Brain (organoid and tissue), 16 donors: ENCODE measurements at places on chromosomes 2 and 18.
A peak's percentile ranks its signal among the peaks of the same experiment; 100 is the strongest.

GRCh38 chr2:121492409-121492808 is 38.3 kb upstream of the RNU4ATAC start:
- no peak for DNase-seq

GRCh38 chr2:43224571-43225092 is 1.8 kb downstream of the ZFP36L2 start:
- DNase-seq = no peak

- DNase-seq = no peak
These were observed 15.6 kb downstream of the APLF start for GRCh38 chr2:68483011-68483410.

DNA sequence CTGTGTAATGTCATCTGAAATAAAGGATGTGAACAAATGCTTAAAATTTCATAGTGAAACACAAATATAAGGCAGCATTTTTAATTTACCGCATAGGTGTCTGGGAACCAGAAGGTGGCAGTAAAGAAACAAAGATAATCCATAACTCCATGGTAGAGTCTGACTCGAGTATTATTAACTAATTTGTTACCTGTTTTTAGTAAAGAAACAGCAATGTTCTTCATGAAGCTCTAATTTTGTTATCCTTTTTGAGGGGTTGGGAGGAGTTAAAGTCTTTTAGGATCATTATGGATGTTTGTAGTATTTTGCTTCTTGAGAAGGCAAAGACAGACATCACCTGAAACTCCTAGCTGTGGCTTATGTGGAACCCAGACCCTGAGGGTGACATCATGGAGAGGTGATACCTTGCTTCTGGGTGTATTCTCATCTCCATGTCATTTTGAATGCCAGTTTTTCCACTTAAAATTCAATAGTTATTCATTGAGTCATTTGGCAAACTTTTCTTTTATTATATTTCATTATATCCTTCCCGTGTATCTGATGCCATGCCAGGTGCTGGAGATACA is 286.2 kb upstream of the EPAS1 start:
- DNase-seq = peak; percentile 64

GRCh38 chr2:111897630-111897923 is 830 bp upstream of the MERTK start:
- DNase-seq = no peak
